Stimulated activated CD8-positive, alpha-beta memory T cell treated with anti-CD3 and anti-CD28 coated beads, Interleukin-4, amount 100 ng/mL, for 4 hours (primary cell): ENCODE measurements at places on chromosomes 3 and 15.

- DNase-seq: no peak
These were observed 365.8 kb upstream of the RGMA start for GRCh38 chr15:93454788-93455187.

DNA sequence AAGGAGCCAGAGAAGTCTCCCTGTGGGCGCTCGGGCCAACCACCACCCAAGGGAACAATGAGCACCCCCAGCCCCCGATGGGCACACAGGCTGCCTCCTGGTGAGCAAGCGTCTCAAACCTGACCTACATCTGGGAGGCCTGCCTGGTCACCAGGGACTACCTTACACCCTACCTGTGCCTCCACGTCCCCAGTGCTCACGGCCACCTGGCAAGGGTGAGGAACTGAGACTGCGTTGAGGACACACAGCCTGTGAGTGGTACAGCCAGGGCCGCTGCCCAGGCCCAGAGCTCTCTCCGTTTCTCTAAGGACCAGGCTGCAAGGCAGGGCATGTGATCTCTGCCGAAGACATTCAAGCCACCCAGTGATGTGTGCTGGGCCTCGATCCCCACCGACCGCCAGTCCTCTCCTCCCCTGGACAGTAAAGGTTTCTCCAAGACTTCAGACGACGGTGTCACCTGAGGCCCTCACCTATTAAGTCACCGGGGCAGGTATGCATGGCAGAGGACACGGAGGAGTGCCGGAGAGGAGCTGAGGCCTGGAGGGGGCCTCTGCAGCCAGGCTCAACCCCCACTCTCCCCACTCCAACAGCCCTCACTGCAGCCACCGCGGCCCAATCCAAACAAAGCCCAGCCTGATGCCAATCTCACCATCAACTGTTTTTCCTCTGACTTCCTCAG is 2.8 kb downstream of the GOLGA8A start:
- DNase-seq: no peak

DNA sequence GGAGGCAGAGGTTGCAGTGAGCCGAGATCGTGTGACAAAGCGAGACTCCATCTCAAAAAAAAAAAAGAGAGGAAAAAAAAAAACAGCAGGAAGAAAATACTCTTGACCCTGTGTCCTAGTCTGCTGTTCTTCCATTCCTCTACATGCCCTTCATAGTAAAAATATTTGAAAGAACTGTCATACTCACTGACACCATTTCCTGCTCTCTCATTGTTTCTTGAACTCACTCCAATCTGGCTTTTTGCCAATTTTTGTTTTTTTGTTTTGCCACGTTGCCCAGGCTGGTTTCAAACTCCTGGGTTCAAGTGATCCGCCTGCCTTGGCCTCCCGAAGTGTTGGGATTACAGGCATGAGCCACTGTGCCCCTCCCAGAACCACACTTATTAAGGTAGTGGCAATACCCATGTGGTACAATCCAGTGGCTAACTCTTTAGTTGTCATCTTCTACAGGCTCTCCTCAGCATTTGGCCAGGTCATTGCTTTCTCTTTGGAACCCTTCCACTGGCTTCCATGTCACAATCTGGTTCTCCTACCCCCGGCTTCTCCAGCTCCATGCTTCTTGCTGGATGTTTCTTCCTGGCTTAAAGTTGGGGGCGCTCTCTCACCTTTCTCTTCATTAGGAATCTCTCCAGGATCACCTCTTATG is 238.2 kb upstream of the C2CD4B start:
- no peak for DNase-seq

GRCh38 chr15:40441565-40442531 is 1.1 kb downstream of the BAHD1 start:
- no peak for DNase-seq

GRCh38 chr3:157428853-157429252 is 7.8 kb upstream of the PTX3 start:
- DNase-seq: no peak

DNA sequence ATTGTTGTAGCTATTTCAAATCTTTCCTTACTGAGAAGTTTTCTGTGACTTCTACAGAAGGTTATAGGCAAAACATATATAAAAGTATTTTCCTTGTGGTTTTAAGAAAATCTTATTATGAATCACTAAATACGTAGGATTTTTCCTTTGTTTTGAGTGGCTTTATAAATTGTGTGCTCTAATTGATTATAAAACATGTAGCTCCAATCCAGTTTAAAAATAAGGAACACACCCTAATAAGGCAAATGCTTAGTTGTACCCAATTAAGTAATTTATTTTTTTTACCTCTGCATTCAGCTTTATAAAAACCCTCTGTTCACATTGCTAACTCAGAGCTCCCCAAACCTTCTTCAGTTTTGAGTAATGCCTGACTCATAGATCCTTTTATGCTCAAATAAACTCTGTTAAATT is 408.0 kb downstream of the NAALADL2 start:
- no peak for DNase-seq

GRCh38 chr15:62323353-62323890 is 158.3 kb upstream of the C2CD4B start:
- DNase-seq: no peak

GRCh38 chr3:146217324-146217723 is 33.6 kb downstream of the PLSCR4 start:
- DNase-seq: no peak

GRCh38 chr3:181943285-181943684 is 231.6 kb downstream of the SOX2 start:
- DNase-seq: no peak

DNA sequence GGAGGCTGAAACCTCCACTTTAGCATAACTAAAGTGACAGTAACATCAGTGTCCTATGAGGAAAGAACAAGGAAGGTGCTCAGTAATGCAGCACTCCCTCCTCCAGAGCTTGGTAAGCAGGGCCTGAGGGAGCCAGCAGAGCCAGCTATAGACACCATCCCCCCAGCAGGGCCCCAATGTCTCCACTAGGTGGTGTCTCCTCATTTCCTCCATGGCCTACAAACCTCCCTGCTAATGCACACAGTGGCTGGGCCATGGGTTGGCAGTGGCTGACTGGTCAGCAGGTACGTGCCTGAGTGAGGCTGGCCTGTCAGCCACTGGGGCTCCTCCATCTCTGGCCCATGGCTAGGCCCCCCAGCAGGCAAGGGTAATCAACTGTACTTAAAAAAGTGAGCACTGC is 13.6 kb downstream of the MRPS25 start:
- no peak for DNase-seq

- DNase-seq: no peak
These were observed 48.8 kb downstream of the CHRD start for GRCh38 chr3:184428561-184429175.

DNA sequence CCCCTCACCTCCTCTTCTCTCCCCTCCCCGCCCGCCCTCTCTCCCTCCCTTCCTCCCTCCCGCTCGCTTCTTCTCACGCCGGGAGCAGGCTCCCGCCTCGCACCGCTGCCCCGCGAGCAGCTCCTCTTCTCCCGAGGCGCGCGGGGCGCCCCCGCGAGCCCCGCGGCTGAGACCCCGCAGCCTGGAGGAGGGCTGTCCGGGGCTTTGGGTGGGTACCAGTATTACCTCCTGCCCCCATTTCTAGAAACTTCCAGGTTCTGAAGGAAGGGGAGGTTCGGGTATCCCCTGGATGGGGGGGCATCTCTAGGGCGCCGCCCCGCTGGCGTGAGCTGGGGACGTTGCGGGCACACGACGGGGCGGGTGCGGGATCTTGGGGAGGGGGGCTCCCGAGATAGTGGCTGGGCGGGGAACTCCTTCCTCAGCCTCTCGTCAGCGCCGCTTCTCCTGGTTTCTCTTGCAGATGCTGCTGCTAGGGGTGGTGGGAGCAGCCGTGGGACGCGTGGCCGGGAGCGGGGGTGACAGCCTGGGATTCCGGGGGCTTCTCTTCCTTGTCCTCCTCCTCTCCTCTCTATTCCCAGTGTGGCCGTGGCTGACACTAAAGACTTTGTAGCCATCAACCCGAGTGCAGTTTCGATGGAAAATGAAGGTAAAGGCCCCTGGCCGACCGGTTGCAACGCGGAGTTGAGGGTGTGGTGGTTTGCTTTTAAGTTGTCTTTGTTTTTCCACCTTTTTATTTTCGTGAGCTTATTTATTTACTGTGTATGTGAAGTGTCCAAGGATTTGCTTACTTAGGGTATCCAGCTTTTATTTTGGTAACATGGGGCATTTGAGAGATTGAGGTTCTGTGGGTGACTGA is 474 bp downstream of the ATP2C1 start:
- DNase-seq: no peak

- no peak for DNase-seq
These were observed 109.3 kb downstream of the CBLB start for GRCh38 chr3:105759442-105760078.

GRCh38 chr3:55818485-55818884 is 331.4 kb upstream of the WNT5A start:
- DNase-seq: no peak

DNA sequence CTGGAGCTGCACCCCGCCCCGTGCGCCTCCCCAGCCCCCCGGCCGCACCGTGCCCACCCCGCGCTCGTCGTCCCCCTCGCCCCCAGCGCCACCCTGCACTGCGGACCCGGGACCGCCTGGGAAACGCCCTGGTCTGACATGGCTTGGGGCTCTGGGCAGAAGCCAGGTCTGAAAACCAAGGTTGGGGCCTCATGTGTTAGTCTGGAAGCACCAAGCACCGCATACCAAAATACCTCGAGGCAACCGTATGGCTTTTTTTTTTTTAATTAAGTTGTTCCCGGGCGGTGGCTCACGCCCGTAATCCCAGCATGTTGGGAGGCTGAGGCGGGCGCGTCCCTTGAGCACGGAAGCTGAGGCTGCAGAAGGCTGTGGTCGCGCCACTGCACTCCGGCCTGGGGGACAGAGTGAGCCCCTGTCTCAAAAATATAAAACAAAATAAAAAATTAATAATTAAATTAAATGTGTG is 91.5 kb upstream of the CHD2 start:
- no peak for DNase-seq

- no peak for DNase-seq
These were observed 213.0 kb upstream of the FEZF2 start for GRCh38 chr3:62586356-62586755.

DNA sequence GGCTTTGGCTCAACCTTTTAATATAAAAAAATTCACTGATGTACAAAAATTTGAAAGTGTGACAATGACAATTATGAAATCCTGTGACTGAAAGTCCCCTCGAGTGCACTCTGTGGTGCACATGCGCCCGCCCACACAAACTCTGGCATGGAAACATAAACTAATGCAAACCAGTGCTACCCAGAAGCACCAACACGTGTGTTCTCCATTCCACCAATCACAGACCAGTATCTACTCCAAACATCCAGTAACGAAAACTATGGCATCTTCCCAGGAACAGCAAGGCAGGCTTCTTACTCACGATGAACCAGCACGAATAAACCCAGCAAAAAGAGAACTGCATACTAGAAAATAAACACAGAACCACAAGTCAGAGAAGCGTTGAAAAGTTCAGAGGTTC is 11.7 kb upstream of the NMB start:
- no peak for DNase-seq

GRCh38 chr3:160999274-160999673 is 105.9 kb downstream of the B3GALNT1 start:
- DNase-seq: no peak

GRCh38 chr3:17054301-17054981 is 169.7 kb downstream of the PLCL2 start:
- DNase-seq: no peak

- no peak for DNase-seq
These were observed 1.2 kb downstream of the ANXA2 start for GRCh38 chr15:60396560-60396957.

DNA sequence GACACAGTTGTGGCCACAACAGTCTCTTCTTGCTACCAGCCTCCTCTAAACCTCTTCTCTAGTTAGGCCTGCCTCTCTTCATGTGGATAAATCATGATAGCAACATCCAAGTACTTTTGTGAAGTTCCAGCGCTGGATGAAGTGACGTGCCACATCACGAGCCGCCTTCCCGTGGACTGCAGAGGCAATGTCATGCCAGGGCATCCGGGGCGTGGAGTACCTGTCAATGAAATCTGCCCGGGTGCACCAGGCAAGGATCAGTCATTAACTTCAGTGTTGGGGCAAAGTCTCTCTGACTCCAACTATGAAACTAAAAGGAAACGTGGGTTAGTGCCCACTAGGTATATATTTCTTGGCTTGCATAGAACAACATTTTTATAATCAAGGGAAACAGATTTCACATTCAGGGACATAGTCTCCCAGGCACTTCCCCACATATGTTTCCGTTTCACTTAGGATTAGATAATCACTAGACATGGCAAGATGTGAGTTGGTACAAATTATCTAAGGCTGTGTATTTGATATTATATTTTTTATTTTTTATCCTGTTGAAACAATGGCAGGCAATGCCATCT is 133.6 kb downstream of the PLD1 start:
- DNase-seq: no peak

GRCh38 chr3:173690542-173691180 is 293.1 kb downstream of the NLGN1 start:
- DNase-seq: no peak

- DNase-seq: no peak
These were observed 170.1 kb downstream of the VPS8 start for GRCh38 chr3:184982076-184982475.

DNA sequence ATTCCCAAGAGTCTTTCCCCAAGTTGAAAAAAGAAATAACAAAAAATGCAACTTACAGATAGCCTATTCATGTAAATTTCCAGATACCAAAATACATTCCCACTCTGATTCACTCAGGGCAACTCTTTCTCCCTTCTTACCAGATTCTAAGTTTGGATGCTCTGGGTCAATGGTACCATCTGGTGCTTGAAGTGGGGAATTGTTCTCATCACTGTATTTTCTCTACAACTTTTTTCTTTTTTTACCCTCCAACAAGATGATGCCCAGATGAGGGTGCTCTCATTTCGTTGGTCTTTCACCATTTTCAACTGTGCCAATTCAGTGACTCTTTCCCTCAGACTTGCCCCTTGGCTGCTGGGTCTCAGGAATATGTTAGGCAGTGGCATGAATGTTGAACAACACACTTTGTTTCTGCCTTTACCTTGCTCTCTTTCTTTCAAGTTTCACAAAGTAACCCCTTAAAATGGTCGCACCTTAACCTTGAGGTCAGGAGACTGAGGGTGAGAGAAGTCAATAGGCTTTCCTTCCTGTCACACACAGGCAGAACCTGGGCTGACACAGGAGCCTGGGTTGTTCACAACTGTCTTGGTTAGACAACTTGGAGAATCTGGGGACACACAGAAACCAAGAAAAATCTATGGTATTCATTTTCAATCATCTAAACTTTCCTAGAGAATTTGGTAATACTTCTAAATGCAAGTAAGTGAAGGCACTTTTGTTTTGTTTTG is 330.7 kb upstream of the SLCO3A1 start:
- DNase-seq: no peak

DNA sequence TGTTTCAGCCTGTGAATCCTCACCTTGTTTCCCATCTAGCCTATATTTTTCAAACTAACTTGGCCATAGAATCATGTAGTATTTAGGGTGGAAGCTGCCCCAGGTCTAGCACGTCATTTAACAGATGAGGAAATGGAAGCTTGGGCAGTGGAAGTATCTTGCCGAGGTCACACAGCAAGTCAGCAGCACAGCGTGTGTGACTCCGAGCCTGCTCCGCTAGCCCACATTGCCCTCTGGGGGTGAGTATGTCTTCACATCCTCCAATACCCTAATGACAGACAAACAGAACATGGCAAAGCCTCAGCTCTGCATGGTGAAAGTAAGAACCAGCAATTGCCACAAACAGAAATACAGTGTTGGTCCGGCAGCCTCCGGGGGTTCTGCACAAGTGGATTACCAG is 2.2 kb upstream of the CCR5 start:
- DNase-seq: peak; percentile 36
